ENCODE measurements at places on chromosomes 11 and 22.

DNA sequence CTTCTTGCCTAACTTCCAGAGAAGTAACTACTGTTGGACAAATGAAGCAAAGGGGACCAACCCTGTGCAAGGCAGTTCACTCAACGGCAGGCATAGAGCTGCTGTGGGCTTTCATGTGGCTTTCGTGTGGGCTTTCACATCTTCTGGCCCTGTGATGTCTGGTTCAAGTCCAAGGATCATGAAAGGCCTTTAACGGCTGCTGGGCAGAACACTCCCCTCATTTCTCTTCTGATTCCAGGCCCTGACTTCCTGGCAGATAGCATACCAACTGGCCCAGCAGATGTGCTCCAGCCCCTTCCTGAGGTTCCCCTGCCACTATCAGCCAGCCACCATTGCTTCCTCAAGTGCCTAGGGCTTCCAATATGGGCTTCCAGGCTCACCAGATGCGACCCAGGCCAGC lies 28.7 kb upstream of the CTR9 start:
- no peak for DNase-seq

- no peak for DNase-seq
These were observed 810.7 kb downstream of the TBC1D22A start for GRCh38 chr22:47573141-47573540.

DNA sequence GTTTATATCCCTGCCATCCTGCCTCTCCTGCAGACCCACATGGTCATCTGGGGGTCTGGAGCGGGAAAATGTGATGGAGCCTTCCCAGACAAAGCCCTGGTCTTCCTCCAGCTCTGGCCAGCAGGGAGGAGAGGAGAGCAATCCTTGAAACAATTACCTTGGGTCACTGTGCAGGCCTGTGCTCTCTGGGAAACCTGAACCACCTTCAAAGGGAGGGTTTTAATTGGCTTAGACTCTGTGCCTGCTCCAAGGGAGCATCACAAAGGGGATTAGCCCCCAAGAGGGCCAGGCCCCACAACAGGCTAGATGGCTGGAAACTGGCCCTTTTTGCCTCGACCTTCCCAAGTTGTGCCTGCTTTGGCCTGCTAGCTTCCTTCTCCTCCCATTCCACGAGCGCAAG lies 351.9 kb downstream of the TENM4 start:
- DNase-seq, result no peak

DNA sequence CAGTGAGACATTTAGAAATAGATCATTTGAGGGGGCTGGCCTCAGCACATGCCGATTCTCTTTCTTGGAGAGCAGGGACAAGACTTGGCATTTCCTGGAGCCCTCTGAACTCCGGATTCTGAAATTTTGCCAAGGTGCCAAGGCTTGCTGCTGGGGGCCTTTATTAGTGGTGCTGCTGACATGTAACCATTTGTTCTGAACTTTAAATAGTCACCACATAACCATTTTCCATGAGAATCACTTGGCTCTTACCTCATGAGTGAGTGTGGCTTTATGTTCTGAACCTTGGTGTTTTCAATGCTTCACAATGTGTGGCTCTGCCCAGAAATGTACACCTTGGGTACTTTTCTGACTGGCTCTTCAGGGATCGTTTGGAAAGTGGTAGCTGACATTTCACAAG lies 33.3 kb downstream of the SYT13 start:
- DNase-seq, result no peak

DNA sequence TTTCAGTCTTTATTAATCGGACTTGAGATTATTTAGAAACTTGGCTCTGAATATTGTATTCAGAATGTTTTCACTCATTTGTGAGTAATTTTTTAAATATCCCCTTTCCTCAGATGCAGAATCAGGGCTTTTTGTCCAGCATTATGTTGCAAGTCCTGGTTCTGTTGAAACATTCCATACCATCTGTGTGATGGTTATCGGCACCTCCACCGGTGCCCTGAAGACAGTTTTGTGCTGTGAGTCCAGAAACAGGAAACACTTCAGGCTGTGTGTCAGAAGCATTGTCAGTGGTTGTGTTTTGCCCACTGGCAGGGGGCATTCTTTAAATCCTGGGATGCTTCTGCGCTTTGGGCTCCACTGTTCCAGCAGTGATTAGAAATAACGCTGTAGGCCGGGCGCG lies 20.4 kb downstream of the CDPF1 start:
- DNase-seq, result no peak

DNA sequence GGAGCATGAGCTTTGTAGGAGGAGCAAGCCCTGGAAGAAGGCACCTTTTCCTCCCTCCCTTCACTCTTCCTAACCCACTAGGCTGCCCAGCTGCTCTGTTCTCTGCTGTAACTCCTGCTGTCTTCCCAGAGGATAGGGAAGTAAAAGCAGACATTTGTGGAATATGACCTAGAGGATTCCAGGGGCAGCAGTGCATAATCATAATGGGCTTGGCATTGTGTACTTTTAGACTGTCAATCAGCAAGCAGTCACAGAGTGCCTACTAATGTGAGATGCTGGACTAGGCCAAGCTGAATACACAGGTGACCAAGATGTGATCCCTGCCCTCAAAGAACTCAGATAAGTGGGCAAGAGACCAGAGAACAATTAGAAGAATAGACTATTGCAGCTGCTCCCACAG lies 133.0 kb downstream of the NAV2 start:
- DNase-seq, result no peak

GRCh38 chr11:126426820-126427749 lies 71.6 kb downstream of the ST3GAL4 start:
- DNase-seq, result no peak

- no peak for DNase-seq
These were observed 8.0 kb downstream of the MYH9 start for GRCh38 chr22:36379593-36380361.

DNA sequence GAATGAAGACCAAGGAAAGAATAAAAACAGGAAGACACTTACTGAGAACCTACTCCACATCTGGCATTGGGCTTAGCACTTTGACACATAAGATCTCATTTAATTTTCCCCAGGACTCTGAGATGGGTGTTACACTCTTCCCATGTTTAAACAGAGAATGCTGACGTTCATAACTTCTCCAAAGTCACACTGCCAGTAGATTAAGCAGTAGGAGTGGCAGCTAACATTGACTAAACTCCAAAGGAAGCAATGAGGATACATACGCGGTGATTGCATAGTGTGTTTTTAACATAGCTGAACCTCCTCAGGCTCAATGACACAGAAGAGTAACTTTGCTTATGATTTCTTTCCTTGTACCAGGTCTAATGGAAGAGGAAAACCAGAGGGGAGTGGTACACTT lies 14.5 kb upstream of the OR10V1 start:
- DNase-seq, result no peak

DNA sequence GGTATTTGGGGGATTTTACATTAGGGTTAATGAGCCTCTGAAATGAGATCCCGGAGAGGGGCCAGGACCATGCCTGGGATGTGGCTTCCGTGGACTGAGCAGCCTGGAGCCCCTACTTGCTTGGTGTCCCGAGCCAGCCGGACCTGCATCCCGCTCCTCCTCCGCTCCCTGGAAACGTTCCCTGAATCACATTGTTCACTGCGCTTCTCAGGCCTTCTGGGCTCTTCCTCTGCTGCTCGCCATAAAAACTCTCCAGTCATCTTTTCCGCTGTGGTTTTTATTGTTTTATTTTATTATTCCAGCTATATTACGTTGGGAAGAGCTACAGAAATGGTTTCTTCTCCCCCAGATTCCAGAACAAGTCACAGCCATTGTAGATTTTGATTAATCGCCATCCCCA lies 13.3 kb upstream of the KCNQ1OT1 start:
- DNase-seq, result no peak

- no peak for DNase-seq
These were observed 39.1 kb upstream of the SPTBN2 start for GRCh38 chr11:66768088-66768521.

GRCh38 chr22:37173709-37174108 lies 14.3 kb downstream of the C1QTNF6 start:
- no peak for DNase-seq

DNA sequence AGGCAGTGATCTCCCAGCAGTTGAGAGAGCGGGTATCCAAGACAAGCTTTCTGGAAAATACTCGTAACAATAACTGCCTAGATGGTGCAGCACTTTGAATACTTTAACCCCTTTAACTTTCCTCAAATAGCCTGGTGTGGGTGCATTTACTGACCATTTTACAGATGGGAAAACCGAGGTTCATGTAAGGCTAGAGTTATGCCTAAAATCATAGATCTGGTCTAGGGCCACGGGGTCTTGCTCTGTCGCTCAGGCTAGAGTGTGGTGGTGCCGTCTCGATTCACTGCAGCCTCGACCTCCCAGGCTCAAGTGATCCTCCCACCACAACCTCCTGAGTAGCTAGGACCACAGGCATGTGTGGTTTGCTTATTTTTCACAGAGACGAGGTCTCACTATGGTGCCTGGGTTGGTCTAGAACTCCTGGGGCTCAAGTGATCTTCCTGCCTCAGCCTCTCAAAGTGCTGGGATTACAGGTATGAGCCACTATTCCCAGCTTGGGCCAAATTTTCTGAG lies 269.2 kb upstream of the SYN3 start:
- no peak for DNase-seq

GRCh38 chr11:2933375-2934020 lies 4.3 kb upstream of the PHLDA2 start:
- DNase-seq, result no peak

GRCh38 chr11:441418-442274 lies at the start of gene ANO9:
TSS of gene ANO9 (minus strand) at chr11:442011. CDS start at chr11:441926, 85 bp downstream.
- DNase-seq, result no peak

DNA sequence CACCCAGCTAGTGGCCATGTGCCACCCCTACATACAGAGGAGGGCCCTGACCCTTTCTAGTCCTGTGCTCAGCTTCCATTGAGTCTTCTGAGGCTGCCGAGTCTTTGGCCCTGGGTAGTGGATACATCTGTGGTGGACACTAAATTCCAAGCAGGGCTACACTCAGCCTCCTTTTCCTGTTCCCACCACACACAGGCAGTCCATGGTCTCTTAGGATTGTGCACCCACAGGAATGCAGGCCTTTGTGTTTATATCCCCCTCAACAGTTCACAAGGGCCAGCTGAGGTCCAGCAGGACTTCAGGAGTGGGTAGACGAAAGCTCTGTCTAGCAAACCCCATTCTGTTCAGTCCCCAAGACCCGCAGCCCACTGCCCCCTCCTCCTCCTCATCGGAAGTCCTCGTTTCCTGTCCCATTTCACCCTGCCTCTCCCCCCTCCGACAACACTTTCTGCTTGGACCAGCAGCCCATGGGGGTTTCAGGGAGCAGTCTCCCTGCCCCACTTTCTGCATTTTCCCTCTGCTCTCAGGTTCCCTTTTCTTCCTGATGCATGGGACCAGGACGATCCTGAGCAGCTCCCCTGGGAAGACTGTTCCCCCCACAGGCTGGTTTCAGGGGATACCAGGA lies 91.8 kb downstream of the SWAP70 start:
- no peak for DNase-seq

- DNase-seq, result no peak
These were observed 8.5 kb downstream of the YPEL4 start for GRCh38 chr11:57641011-57641807.

- no peak for DNase-seq
These were observed 5.1 kb downstream of the CCDC89 start for GRCh38 chr11:85680897-85681296.

DNA sequence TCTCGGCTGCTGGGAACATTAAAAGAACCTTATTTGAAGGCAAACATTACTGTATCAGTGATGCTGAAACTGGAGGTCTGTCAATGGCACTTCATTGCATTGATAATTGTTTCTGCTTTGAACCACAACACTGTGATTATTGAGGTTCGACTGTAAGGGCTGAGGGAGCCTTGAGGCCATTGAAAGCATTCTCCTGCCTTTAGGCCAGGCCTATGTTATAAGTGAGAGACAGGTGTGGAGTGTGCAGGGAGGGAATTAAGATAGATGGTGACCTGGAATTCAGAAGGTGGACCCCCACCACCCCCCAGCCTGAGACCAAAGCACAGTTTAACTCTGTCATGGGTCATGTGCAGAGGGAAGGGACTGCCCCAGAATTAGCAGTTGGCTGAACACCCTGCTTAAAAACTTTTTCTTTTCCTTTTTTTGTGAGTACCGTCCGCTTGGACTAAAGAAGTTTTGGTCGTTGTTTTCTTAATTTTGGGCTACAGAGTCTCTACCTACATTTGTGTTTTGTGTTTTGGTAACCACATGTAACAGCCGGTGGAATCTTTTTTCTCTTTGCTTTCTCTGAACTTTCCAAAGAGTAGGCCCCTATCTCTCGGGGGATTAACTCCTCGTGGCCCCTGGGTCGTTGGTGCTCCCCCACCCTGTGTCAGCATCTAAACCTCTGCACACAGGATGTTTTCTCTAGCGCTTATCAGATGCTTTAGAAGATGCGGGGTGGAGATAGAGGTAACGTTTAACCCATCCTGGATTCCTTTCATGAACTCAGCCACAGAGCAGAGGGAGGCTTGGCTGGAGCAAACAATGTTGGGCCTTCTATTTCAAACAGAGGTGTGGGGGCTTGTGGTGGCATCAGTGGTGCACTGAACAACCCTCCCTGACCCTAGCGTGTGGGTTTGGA lies 43.7 kb downstream of the ZBTB16 start:
- DNase-seq, result no peak

GRCh38 chr22:45298934-45299505 lies 10.7 kb upstream of the FAM118A start:
- no peak for DNase-seq

GRCh38 chr11:65541093-65541982 lies 16.5 kb downstream of the SCYL1 start:
- DNase-seq, result no peak

DNA sequence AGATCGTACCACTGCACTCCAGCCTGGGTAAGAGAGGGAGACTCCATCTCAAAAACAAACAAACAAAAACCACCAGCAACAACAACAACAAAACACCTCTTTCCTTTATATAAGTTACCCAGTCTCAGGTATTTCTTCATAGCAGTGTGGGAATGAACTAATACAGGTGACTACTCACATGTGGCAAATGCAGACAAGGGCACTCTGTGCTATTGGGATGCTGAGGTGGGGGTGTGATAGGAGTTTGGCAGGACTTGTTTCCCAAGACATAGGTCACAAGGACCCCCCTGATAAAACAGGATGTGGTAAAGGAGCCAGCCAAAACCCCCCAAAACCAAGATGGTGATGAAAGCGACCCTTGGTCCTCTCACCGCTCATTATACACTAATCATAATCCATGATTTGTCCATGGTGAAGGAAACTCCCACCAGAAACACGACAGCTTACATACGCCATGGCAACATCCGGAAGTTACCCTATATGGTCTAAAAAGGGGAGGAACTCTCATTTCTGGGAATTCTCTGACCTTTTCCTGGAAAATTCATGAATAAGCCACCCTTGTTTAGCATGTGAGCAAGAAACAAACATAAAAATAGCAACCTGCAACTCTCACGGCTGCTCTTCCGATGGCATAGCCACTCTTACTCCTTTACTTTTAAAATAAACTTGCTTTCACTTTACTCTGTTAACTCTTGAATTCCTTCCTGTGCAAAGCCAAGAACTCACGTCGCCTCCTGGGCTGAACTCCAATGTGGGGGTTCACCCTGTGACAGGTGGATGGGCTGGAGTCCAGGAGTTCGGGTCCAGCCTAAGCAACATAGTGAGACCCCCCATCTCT lies 18.8 kb upstream of the INCENP start:
- no peak for DNase-seq

GRCh38 chr11:64865286-64866172 lies 12.9 kb downstream of the EHD1 start:
- DNase-seq, result no peak

- DNase-seq, result no peak
These were observed 19.5 kb downstream of the CRELD2 start for GRCh38 chr22:49937758-49938564.

- no peak for DNase-seq
These were observed 220.7 kb downstream of the SWAP70 start for GRCh38 chr11:9884601-9885000.
